Chondrocyte (in vitro differentiated cells): ENCODE measurements at places on chromosomes 6 and 20. TPM values are rescaled to one million over a fixed set of nuclear protein-coding genes. Genes with fewer than 3 reads are reported as not detected.
A peak's percentile ranks its signal among the peaks of the same experiment; 100 is the strongest.

Gene SERAC1
- total RNA-seq, result 15.3 to 17.1 TPM (median 15.4 TPM) in 3 replicates

Gene IL17A
- not detected in 3 replicates for total RNA-seq

Gene PLN
- total RNA-seq, result 0.18 TPM in 1 of 3 replicates, not detected in the others

Gene LRRN4
- total RNA-seq, result not detected in 3 replicates

DNA sequence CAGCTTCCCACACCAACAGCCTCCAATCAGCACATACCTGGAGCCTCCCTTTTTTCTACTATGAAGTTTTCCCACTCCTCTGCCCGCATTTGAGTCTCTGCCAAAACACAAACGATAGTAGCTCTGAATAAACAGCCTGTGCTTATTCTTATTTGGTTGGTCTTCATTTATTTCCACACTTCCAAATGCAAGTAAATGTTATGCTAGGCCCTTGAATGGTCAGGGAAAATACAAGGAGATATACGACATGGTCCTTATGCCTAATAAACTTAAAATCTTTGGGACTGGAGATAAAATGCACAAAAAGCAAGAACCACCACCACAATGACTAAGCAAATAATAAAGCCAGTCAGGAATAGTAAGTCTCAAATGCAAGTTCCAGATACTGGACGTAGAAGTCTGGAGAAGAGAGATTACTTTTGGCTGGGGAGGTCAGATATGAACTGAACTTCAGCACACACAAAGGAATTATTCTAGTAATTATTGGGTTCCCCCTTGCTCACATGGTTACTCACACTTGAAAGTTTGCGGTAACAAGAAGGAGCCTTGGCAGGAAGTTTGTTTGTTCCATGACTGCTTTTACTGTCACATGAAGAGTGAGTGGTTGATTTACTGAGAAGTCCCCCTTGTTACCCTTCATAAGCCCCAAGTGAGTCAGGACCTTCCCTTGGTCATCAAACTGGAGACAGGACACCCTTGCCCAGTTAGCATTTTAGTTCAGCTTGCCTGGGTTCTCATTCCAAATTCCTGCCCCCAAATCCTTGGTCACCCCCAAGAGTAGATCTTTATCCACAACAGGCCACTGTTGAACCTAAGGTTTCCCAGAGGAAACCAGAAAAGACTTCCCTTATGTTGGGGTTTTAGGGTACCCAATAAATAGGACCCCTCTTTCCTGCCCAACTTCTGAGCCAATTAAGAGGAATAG is 511.2 kb upstream of the JARID2 start:
- peak overlapping the region; percentile 34 for H3K27ac ChIP-seq
- H3K4me3 ChIP-seq, result no peak overlapping the region
- no peak for DNase-seq

Gene PAX1
- not detected in 3 replicates for total RNA-seq

Gene PRSS35
- total RNA-seq, result 61.6 to 200 TPM (median 197 TPM) in 3 replicates

Gene TGM2
- total RNA-seq, result 7.1 to 22.3 TPM (median 17.7 TPM) in 3 replicates

DNA sequence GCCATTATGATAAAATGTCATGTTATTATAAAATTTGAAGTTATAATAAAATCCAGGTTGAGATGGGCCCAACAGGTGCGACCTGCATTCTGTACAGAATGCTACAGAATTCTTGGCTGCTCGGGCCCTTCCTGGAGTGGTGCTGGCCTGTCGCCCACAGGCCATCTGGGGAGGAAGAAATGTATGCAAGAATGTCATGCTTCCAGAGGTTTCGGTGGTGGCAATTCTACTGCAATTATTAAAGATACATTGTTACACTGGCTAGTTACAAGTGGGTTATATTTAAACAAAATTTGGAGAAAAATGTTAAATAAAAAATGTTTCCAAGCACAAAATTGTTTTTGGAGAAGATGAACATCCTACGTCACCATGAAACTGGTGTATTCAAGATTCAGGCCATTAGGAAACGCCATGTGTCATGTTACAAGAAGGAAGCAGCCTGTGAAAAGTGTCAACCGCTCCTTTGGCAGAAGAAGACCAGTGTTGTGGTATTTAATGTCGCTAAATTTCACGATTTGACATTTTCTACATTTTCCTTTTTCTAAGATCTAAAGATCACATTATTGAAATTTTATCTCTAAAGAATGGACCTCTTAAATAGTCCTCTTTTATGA is 7.1 kb downstream of the RAMACL start:
- peaks cover 42% of the 10 kb centered on the region for H3K4me1 ChIP-seq
- no peak overlapping the region for H3K4me3 ChIP-seq
- H3K27ac ChIP-seq, result no peak overlapping the region
- peaks cover 9% of the 10 kb centered on the region for H3K36me3 ChIP-seq

- no peaks in the 10 kb centered on the region for H3K27me3 ChIP-seq
- no peak overlapping the region for H3K4me3 ChIP-seq
- H3K4me1 ChIP-seq, result peaks cover 31% of the 10 kb centered on the region
- no peaks in the 10 kb centered on the region for H3K36me3 ChIP-seq
- DNase-seq, result no peak
Observed at GRCh38 chr6:113458368-113459010, 398.7 kb upstream of the MARCKS start.

- H3K27me3 ChIP-seq, result peaks cover 6% of the 10 kb centered on the region
- no peak overlapping the region for H3K27ac ChIP-seq
- no peaks in the 10 kb centered on the region for H3K4me1 ChIP-seq
- DNase-seq, result no peak
- H3K36me3 ChIP-seq, result peaks cover 4% of the 10 kb centered on the region
Observed at GRCh38 chr6:15681946-15682345, 19.1 kb upstream of the DTNBP1 start.

Gene HLA-DPB1
- total RNA-seq, result 2.8 to 2.9 TPM (median 2.8 TPM) in 3 replicates
